Ascending aorta (tissue), 2 donors: ENCODE measurements at places on chromosomes 5 and 9.

DNA sequence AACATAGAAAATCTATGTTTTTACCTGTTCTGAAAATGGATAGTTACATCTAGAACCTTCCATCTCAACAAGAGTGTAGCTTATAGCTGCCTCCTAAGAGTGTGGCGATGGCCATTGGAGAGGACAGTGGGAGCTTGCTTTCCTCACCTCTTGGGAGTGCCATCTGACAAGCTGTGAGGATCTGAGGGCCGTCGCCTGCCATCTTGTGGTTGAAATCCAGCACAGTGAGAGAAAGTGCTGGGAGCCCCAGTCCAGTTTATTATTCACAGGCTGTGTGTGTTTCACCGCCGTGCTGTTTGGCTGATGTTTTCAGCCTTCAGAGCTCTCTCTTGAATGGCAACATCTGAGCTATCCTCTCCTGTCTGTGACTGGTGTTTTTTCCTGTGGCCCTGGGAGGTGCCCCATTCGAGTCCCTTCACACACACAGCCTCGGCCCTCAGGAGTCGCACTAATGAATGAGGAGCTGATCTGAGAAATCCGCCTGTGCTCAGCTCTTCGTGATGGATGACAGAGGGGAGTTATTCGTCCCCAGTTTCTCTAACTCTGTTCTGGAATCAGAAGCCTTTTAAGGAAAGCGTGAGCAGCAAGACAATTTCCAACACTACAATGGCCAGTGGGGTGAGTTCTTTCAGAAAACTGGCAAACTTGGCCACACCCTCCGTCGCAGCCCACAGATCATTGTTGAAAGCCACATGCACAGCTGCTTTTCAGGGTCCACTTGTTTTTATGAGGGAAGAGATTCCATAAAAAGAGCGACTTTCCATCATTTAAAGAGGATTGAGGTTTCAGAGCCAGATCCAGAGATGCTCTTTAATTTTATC lies 170.3 kb downstream of the PDZD2 start:
- no peak for DNase-seq

DNA sequence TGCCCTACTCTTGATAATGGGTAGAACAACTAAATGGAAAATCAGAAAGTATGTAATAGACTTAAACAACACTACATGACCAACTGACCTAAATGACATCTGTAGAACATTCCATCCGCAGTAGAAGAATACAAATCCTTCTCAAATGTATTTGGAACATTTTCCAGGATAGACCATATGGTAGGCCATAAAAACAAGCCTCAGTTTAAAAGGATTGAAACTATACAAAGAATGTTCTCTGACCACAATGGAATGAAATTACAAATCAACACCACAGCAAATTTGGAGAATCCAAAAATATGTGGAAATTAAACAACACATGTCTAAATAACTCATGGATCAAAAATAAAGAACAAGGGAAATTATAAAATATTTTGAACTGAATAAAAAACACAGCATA lies 189.2 kb downstream of the NDUFS4 start:
- DNase-seq, result no peak

- no peak for DNase-seq
Observed at GRCh38 chr5:43582082-43583005, 20.6 kb upstream of the NNT start.

GRCh38 chr9:14383294-14383693 lies 69.4 kb upstream of the NFIB start:
- no peak for DNase-seq

- DNase-seq, result no peak
Observed at GRCh38 chr5:37881359-37881758, 41.5 kb upstream of the GDNF start.

DNA sequence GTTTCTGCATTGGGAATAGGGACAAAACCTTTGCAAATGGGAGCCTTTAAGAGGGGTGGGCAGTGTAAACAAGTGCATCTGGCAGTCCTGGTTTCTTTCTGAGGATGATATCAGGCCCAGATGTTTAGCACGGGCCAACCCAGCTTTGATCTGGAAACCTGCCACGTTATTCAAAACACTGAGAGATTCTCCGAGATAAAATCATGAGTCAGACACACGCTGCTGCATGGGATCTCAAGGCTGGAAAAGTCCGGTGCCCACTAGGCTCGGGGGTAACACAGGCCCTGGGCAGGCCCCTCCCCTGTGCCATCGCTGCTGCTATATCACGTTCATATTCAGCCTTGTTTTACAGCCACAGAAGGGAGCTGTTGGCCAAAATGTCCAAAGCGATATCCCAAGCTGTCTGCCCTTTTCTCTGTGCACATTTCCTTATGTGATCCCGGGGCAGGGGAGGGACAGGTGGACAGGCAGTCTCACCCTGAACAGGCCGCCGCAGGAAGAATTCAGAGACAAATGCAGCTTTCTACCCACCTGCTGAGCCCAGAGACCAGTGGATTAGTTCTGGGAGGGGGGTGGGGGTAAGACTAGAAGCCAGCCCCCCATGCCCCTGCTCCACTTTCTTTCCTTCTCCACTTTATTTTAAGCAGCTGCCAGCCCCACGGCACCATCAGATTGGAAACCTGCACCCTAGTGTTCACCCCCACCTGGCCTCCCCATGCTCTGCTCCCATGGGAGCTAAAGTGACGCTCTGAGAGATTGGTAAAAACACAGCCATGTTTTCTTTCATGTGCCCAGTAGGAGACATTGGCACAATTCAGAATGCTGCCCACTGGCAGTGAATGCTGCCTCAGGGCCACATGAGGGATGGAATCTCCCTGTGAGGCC lies 63.1 kb downstream of the TMOD1 start:
- DNase-seq, result peak; percentile 79

DNA sequence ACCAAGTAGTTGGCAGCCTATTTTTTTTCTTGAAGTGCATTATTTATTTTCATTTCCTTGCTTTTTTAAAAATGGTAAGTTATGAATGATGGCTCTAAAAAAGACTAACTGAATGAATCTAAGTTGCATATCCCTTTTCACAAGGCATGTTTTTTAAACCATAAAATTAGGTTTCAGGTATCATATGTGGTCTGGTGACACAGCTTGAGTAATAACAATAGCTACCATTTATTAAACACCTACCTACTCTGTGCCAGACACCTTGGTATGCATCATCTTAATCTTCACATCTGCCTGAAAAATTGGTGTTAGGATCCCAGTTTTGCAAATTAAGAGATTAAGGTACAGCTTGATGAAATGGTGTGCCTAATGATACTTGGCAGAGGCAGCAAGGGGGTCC lies 4.3 kb upstream of the GABBR2 start:
- DNase-seq, result no peak

- no peak for DNase-seq
Observed at GRCh38 chr5:56129288-56129687, 103.8 kb downstream of the ANKRD55 start.

GRCh38 chr9:109604781-109605180 lies 106.7 kb upstream of the PTPN3 start:
- DNase-seq, result no peak

- DNase-seq, result no peak
Observed at GRCh38 chr5:59125011-59125961, 542.4 kb downstream of the RAB3C start.

GRCh38 chr5:40983781-40984180 lies 74.5 kb downstream of the C7 start:
- DNase-seq, result no peak

DNA sequence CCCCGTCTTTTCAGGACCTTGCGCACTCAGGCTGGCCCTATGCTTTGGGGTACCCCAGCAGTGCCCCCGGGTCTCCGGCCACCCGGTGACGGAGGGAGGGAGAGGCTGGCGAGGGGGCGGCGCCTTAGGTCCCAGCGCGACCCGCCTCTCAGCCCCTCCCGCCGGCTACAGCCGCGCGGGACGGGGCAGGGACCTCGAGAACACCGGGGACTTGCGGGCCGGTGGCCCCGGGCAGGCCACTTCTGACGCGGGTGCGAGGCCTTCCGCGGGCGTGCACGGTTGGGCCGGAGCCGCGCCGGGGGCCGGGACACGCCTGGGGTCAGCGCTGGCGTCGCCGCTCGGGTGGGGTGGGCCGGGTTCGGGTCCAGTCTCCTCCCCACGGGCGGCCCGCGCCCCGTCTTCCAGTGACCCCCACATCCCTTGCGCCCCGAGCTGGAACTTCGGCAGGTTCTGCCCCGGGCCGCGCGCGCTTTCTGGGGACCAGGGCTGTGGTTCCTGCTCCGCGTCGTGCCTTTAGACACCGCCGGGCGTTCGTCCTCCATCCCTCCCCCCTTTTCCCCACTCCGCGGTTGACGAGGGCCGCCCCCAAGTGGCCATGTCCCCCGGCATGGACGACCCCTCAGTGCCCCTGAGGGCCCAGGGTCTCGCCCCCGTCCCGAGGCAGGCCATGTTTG lies 3.8 kb upstream of the SQSTM1 start:
- no peak for DNase-seq

- no peak for DNase-seq
Observed at GRCh38 chr5:24646915-24647314, 2.1 kb upstream of the CDH10 start.

GRCh38 chr5:59519338-59519737 lies 374.2 kb downstream of the PDE4D start:
- no peak for DNase-seq

DNA sequence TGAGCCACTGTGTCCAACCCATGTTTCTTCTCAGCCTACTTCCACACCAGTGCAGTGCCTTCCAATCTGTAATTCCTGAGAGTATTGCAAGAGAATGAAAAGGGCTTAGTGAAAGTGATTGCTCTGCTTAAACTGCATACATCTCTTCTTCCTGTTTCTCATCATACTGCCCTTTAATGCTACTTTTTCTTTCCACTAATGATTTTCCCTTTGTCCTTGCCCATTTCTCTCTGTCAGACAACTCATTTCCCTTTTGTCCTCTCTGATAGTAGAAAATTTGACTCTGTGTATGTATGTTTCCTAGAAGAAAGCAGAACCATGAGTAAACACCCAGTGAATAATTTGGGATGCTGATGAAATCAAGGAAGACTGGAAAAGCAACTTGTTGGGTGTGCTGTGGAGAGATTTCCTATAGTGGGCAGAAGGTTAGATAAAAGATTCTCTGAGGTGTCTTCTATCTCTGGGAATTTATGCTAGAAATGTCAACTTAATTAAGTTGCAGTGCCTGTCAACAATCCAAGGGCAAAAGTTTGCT lies 102.2 kb upstream of the CHD1 start:
- DNase-seq, result no peak

DNA sequence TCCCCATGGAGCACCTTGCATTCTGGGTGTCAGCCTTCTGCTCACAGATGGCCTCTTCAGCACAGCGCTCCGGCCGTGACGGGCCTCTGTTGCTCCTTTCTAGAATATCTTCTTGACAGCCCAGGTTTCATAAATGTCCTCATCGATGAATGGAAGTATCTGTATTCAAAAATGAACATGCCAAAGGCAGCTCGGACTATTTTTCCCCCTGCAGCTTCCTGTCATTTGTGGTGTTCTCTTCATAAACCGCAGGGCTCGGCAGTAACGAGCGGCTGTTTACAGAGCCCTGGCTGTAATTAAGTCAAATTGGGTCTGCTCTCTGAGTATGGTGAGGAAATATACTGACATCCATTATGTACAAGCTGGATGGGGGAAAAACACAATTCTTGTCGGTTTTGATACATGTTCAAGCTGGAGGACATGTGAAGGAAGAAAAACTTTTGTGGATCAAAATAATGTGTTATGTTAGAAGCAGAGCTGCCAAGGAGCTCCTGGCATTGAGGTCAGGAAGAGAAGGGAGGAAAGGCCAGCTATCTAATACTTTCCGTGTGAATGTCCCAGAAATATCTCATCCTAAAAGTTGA lies 154.1 kb upstream of the CD180 start:
- DNase-seq, result no peak

- no peak for DNase-seq
Observed at GRCh38 chr5:93887678-93888077, 146.3 kb upstream of the POU5F2 start.

DNA sequence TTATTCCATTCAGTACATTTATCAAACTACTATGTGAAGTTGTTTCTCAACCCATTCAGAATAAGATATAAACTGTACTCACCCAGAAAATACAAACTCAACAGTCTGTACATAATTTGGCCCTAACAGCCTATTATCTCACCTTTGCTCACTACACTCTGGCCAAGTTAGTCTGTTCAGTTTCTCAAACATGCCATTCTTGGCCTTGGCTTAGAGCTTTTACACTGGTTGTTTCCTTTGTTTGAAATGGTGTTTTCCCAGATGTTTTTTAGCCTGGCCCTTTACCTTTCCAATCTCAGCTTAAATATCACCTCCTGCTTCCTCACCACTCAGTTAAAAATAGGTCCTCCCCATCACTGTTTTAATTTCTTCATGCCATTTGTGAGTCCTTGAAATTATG lies 13.6 kb downstream of the CDC42SE2 start:
- DNase-seq, result no peak

DNA sequence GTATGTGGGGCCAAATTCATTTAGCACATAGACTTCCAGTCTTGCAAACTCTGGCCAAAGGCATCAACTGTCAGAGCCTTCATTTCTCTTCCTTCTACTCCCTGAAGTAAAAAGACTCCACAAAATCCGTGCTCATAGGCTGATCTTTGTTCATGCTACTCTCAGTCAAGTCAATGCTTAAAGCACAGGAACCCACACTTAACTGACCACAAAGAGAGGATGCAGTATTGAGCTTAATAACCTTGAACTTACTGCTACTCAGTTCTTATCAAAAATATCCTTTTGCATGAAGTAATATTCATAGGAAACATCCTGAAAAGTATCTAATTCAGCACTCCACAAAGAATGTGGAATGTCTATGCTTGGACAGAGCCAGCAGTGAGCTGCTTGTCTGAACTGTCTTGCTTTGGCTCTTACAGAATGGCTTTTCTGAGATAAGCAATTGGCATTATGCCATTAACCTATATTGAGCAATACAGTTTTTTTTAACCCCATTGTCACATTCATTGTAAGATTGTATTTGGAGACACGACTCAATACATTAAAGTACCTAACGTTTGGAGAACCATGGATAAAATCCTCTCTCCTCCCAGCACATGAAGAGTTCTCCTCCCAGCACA lies 21.7 kb downstream of the LPAR1 start:
- no peak for DNase-seq

DNA sequence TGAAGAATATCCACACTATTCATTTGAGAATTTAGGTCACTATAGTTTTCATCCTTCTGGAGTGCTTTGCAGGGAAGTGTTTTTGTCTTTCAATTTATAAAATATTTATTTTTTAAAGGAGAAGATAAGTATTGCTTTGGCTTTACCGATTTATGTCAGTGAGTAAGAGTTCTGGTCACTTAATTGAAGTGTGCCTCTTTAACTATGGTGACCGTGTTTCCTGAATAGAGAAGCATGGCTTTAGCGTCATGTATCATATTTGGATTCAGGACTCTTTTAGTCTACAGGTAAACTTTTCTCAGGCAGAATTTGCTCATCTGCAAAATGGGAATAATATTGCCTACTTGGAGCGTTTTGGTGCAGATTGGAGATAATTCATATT lies 902 bp downstream of the BDP1 start:
- DNase-seq, result no peak

- no peak for DNase-seq
Observed at GRCh38 chr5:76601470-76601869, 21.7 kb downstream of the F2RL2 start.

DNA sequence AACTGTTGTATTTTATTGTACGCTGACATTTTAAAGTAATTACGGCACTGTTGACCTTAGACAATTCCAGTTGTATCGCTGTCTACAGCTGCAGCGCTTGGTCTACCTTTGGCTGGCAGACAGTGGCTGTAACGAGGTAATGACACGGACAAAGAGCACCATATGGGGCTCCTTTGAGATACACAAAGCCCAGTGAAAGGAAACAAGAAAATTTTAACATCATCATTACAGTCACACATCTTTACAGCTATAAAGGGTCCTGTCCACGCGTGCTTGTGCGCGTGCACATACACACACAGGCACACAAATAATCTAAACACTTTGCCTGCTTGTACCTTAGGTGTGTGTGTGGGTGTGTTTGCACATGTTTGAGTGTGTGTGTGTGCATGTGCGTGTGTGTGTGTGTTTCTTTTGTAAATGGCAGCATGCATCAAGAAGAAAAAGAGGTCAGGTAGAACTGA lies 946.0 kb downstream of the NR2F1-AS1 start:
- DNase-seq, result no peak
